Frontal cortex (tissue), 4 donors: ENCODE measurements at places on chromosomes 6 and 20.

GRCh38 chr6:53432318-53433161 lies 83.8 kb upstream of the ELOVL5 start:
- no peak for DNase-seq

- DNase-seq, result no peak
These were observed 41.2 kb downstream of the THBS2 start for GRCh38 chr6:169212436-169212835.

GRCh38 chr6:166465671-166466087 lies 82.9 kb upstream of the MPC1 start:
- peak; percentile 71 for DNase-seq

GRCh38 chr6:68635706-68636513 lies 828 bp downstream of the ADGRB3 start:
- DNase-seq, result no peak

DNA sequence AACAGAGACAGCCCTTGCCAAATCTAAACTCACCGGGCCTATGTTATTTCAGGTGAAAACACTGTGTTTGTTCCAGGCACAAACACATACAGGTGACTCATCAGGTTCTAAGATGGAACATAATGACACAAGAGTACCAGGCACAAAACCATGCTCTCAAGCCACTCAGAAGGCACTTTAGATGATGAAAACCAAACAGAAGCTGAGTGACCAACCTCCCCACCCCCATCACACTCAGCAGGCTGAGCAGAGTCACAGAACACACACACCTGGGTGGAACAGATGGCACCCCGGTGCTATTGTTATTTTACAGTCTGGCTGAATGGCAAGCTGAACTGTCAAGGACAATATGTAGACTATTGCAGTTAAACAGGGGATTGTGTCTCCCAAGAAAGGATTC lies 20.6 kb upstream of the NKX2-2 start:
- no peak for DNase-seq

DNA sequence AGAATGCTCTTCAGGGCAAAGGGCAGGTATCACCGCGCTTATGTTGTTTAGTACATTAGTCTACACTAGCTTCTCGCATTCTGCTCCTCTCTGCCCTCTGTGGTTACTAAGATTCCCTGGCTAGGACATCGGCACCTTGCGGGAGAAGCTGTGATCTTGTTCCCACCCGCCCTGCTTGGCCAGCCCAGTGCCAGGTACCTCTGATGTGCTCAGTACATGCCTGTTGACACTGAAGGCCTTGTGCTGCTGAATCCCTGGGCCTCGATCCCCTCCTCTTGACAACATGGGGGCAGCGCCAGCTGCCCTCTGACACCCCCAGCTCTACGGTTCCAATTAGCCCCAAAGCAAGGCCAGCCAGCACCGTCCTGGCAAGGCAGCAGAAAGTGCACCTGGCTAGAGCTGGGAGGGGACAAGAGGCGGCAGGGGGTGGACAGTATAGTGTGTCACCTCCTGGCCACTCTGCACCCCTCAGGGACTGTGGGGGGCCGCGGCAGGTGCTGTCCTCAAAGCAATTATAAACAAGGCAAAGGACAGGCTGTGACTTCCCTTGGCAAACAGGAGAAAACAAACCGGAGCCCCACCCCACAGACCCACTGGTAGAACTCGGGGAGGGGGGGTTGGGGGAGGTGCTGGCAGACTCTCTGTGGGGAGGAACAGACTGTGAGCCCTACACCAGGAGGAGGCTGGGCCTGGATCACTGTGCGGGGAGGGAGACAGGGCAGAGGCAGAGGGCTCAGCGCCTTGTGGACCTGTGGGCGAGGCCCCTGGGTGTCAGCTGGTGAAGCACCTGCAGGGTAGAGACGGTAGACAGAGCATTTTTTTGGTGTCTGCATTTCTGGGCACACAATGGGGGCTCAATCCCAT lies 7.1 kb downstream of the TFEB start:
- no peak for DNase-seq

GRCh38 chr6:106466211-106466610 lies 105.7 kb downstream of the CRYBG1 start:
- DNase-seq, result no peak

DNA sequence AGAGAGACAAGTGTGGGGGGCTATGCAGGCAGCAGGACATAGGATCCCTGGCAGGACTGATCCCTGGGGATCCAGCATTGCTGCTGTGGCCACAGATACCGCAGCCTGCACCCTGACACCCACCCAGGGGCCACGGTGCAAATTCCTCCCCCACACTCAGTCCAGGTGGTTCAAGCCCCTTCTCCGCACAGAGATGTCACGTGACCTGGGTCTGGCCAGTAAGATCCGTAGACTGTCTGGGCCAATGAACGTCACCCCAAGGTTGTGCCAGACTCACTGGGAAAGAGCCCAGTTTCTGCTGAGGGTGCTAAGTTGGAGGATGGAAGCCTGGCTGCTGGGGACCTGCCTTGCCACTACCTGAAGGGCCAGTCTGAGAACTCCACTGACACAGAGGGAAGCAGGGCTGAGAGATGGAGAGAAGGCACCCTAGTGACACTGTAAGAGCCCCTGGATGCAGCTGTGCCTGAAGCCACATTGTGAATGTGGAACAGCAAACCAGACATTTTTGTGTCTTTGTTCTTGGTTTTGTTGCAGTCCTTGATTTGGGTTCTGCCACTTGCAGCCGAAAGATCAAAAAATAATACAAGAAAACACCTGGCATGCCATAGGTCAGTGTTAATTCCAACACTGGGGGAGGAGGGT lies 228.6 kb downstream of the PREX1 start:
- no peak for DNase-seq

DNA sequence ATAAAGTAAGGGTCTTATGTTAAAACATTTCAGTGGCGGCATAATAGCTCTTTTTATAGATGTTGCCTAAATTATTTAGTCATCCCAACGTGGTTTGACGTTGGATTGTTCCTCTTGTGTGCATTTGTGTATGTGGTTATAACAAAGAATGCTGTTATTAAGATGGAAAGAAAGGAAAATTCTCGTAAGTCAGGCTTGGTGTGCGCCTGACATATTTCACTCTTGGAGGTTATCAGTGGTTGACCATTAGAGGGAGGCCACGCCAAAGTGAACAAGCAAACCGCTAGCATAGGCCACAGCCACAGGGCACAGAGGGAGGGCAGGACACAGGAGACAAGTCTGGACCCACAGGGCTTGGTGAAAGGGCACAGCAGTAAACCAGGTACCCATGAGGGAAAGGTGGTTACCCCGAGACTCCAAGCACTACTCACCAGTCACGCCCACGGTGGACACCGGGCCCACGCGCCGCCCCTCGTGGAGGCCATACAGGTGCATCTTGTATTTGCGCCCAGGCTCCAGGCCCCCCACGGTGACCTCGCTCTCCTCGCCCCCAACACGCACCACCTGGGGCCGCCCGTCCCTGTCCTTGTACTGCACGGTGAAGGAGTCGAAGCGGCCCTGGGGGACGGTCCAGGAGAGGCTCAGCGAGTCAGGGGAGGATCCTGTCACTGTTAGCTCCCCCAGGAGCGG lies 22.9 kb downstream of the CYP21A2 start:
- DNase-seq, result no peak

DNA sequence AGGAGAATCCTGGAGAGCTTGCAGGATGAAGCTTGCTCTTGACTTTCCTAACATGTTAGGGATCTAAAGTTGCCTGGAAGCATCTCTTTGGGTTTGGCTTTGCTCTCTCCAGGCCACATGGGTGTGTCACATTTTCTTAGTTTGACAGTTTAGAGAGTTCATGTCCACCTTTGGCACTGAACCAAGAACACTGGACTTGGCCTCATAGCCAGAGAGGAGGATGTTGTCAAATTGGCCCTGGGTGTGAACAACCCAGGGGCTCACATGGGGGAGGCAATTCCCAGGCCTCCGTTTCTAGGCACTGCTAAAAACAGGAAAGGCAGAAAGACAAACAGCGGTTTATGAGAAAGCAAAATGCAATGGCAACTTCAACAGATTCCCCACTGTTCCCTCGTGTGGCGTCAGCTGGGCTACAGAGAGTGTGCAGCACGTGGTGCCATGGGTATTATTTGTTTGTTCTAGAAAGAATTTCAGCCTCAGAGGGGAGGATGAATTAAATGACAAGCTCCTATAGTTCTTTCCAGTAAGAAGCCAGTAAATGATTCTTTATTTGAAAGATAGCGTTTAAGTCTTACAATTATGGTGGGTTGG lies 93.9 kb downstream of the CLIC5 start:
- DNase-seq, result no peak

DNA sequence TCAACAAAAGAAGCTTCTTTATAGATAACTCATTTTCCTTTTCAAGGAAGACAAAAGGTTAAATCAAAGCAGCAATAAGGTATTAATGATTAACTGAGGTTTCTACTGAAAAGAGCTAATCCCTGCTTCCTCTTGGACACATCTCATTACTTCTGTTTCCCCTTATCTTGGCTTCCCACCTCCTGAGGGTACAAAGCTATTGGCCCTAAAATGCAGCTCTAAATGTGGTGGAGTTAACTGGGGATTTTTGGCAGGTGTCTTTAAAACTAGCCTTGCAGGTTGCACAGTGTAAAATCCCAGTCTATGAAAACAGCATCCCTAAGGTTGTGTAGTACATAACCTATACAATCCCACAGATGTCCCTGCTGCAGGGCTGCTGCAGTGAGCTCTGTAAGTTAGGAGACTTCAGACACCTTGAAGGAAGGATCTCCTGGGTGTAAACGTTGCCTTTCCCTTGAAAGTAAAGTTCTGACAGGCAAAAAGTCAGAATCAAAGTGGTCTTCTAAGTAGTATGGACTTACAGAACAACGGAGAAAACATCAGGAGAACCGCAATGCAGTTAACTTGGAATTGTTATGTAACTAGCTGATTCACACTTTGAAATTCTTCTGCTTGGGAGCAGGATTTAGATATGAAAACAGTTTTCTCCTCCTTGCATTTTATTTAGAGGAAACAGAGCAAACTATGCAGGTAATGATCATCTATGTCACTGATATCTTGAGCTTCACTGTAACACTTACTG lies 71.7 kb upstream of the TRAF3IP2 start:
- no peak for DNase-seq

- no peak for DNase-seq
These were observed 38.8 kb upstream of the SIRPA start for GRCh38 chr20:1856424-1856823.

DNA sequence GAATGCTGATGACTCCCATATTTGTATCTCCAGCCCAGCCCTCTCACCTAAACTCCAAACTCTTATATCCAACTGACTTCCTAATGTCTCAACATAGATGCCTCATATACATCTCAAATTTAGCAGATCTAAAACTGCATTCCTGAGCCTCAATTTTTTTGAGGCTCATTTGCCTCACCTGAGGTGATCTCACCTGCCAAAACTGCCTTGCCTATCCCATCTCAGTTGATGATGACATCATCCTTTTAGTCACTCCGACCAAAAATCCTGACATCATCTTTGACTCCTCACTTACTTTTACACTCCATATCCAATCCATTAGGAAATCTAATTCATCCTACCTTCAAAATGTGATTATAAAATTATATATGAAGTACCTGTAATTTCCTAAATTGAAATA lies 25.6 kb upstream of the SLPI start:
- DNase-seq, result no peak

GRCh38 chr6:27053738-27054137 lies 193.8 kb upstream of the PRSS16 start:
- DNase-seq, result no peak

- no peak for DNase-seq
These were observed 491 bp upstream of the ITCH start for GRCh38 chr20:34362502-34363061.

- no peak for DNase-seq
These were observed 3.2 kb upstream of the ZMYND8 start for GRCh38 chr20:47359530-47360296.

GRCh38 chr6:126066053-126067048 lies 80.0 kb downstream of the TRMT11 start:
- DNase-seq, result no peak

GRCh38 chr20:18359854-18360253 lies 71.5 kb downstream of the ZNF133 start:
- DNase-seq, result no peak

DNA sequence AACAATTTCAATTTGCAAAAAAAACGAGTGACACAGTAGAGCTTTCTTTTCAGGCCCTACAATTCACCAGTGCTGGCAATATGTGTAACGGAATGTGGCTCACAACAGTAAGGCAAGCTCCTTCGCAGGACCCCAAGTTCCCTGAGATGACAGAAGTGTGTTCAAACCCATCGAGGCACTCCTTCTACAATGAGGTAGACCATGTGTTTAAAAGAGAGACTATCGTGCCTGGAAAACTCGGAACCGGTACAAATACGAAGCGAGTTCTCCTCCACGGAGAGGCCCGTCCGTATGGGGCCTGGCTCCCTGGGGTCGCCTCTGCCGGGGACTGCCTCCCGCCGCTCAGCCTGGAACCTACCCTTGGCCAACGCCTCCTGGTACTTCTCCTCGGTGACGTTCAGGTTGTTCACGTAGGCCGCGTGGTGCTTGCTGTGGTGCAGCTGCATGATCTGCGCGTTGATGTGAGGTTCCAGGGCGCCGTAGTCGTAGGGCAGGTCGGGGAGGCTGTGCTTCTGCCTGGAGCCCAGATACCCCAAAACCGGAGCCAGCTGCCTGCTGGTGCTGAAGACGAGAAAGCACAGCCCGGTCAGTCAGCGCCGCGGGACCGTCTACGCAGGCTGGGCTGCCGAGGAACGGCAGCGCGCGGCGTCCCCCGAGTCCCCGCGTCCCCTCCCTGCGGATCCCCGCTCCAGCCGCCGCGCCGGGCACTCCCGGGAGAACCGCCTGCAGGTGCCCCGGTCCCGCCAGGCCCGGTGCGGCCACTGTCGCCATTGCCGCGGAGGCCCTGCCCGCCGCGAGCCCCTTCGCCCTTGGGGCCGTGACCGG lies 526 bp downstream of the SOD2 start:
- peak; percentile 35 for DNase-seq

GRCh38 chr6:165231581-165232561 lies 77.5 kb downstream of the C6orf118 start:
- DNase-seq, result peak; percentile 1

- no peak for DNase-seq
These were observed 55.1 kb downstream of the TMEM200A start for GRCh38 chr6:130420911-130421310.

- DNase-seq, result no peak
These were observed 9.6 kb upstream of the HSF2 start for GRCh38 chr6:122389704-122390372.

DNA sequence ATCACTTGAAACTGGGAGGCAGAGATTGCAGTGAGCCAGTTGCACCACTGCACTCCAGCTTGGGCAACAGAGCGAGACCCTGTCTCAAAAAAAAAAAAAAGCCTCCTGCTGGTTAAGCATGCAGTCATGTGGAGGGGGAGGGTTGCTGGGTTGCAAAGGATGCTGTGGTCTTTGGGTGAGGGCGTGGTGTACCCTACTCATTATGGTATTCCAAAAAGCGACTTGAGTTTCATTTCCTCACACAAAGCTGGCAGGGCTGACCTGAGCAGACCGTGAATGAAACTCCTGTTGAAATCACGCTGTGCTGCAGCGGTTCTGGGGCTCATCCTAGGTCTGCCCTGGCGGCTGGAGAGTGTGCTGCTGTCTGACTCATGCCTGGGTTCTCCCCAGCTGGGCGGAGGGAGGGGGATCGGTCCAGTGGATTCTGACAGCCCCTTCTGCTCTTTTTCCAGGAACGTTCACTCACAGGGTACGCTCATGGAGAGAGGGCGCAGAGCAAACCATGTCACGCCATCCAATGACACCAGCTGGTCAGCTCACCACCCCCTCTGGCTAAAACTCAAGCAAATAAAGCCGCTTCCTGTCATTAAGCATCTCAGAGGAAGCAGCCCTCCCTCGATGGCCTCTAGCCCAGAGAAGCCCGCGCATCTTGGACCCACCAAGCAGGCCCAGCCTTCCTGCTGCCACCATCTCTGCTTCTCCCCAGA lies 166.2 kb downstream of the SCML4 start:
- DNase-seq, result no peak

- no peak for DNase-seq
These were observed 66.8 kb downstream of the MOXD1 start for GRCh38 chr6:132334521-132334885.

- DNase-seq, result no peak
These were observed 56.4 kb downstream of the TAF4 start for GRCh38 chr20:62009322-62009721.
